Activated effector memory CD4-positive, alpha-beta T cell treated with Interleukin-2 at 50 U/mL for 16 hours (primary cell): ENCODE measurements at places on chromosomes 2 and 18.

GRCh38 chr2:101732199-101732598 is 34.7 kb downstream of the MAP4K4 start:
- no peak for DNase-seq

DNA sequence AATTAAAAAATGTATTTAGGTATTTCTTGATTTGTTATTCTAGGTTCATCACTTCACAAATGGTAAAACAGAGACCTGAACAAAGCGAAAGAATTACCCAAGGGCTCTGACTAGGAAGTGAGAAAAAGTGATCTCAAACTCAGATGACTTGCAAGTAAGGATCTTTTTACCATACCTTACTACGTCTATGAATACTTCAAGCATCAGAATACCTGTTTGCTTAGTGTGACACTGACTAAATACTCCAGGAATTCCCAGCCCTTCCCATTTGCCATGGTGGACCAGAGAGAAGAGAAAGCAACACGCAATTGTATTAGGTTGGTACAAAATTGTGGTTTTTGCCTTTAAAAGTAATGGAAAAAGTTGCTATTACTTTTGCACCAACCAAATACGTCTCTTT is 35.8 kb upstream of the FIGN start:
- DNase-seq: no peak

DNA sequence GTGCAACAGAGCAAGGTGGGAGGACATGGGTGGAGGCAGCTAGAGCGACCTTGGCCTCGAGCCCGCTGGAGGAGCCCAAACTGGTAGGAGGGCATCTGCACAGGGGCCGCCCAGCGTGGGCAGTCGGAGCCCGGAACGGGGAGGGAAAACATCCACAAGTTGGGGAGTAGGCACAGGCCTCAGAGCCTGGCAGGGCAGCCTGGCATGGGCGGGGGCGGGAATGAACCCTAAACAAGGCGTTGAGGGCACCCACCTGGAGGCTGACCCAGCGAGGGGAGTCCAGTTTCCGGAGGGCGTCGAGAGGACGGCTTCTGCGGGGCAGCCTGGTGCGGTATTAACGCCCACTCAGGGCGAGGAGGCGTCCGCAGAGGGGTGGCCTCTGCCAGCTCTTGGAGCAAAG is 129.9 kb downstream of the L3MBTL4 start:
- DNase-seq: no peak

DNA sequence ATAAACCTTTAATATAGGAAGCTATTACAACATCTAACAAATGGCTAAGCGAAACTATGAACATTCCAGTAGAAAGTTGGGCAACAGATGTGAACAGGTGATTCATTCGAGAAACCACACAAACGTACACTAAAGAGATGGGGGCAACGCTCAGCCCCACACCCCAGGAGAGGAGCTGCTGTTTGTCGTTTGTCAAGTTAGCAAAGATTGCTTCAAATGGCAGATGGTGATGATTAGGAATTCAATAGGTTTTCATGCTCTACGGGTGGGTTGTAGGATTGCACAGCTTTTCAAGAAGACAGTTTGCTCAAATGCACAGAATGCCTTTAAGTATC is 154.7 kb upstream of the HDAC4 start:
- no peak for DNase-seq

DNA sequence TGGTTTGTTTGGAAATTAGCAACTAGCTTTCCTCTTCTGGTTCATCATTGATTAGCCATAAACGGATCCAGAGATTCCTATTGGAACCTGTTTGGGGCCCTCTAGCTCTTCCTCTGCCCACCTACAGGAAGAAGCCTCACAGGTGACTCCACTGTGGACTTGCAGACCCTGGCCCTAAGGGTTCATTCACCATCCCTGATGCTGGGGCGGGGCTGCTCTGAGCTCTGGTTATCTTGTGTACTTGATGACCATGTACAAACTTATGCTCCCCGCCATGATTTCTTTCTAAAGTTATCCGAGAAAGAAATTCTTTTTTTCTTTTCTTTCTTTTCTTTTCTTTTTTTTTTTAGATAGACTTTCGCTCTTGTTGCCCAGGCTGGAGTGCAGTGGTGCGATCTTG is 33.9 kb upstream of the INHBB start:
- no peak for DNase-seq

DNA sequence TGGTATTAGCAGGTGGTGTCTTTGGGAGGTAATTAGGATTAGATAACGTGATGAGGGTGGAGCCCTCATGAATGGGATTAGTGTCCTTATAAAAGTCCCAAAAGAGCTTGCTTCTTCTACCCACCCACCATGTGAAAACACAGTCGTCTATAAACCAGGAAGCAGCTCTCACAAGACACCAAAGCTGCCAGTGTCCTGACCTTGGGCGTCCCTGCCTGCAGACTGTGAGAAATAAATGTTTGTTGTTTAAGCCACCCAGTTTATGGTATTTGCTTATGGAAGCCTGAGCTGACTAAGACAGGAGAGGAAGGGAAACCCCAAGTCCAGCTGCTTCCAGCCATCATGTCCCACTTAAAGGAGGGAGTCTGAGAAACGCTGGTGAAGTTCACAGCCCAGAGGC is 13.6 kb downstream of the ADI1 start:
- DNase-seq: no peak

GRCh38 chr18:21342372-21342771 is 100.3 kb downstream of the GREB1L start:
- DNase-seq: no peak

DNA sequence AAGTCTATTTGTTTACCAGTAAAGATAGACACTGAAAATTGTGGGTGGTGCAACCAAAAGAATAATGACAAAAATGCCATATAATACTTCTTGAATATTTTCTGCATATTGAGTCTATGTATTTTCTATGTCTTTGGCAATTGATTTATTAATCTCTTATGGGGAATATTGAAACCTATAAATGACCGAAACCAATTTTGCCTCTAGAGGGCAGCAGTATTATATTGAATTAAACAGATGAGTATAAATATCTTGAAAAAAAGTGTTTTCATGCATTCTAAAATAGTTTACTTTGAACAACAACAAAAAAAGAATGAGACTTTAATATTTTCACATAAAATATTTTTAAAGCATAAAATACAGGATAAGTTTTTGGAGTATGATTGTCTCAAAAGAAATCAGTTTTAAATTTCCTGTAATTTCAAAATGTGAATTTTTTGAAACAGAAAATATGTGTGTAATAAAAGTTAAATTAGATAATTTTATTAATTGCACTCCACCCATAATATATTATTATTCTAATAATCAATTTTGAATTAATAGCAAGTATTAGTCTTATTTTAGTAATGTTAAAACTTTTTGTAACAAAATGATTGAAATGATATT is 49.9 kb upstream of the CALCRL start:
- no peak for DNase-seq

DNA sequence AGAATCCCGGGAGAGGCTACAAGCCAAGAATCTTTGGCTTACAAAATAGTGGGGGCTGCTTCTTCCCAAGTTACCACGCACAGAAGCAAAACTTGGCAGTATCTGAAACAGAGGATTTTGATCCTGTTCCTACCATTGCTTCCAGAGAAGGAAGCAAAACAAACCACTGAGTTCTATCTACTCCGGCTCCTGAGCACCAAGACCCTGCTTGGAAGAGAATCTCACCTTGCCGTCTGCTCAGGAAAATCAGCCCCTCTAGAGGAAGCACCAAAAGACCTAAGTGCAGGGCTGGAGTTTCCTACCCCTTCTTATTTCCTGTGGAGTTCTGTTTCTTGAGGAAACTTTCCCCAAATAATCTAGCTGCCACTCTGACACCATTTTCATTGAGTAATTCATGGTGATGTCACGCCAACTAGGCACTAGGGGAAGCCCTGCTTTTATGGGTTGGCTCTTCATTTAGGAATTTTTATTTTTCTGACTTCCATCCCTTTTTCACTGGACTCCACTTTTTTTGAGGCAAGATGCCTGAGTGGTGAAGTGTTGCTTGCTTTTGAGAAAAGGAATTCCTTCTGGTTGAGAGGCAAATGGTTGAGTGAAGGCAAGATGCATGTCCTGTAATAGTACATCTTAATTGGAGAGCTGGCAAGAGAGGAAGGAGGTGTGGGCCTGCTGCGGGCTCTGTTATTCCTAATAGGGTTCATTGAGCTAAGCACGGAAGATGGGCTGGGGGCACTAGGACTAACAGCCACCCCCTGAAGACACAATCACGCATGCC is 36.8 kb upstream of the EML4 start:
- DNase-seq: no peak
